H9 (cell line): ENCODE measurements at places on chromosomes 13 and 19.
A peak's percentile ranks its signal among the peaks of the same experiment; 100 is the strongest.

DNA sequence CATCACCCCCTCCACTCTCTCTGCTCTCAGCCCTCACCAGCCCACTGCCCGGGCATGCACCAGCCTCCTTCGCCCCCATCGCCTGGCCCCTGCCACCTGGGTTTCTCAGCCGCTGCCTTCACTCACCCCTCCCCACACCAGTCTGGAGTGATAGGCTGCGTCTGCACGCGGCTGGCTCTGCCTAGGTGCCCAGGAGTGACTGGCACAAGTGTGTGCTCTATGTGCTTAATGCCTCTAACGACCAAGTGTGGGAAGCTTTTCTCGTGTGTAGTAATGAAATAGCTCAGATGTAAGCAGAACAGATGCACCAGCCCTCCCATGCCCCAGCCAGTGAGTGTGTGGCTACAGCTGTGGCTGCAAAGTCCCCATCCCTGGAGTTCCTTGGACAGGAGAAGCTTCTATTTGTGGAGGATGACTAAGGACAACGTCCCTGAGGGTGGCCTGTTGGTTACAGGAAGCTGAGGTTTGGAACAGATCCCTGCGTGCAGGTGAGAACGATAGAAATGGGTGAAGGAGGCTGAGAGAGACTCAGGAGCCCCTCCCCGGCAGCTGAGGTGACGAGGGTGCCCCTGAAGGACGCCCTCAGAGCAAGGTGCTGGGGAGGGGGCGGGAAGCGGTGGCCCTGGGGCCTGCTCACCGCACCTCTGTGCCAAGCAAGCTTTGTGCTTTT, 35.6 kb downstream of the ATP11A start:
- peak; percentile 25 for DNase-seq

DNA sequence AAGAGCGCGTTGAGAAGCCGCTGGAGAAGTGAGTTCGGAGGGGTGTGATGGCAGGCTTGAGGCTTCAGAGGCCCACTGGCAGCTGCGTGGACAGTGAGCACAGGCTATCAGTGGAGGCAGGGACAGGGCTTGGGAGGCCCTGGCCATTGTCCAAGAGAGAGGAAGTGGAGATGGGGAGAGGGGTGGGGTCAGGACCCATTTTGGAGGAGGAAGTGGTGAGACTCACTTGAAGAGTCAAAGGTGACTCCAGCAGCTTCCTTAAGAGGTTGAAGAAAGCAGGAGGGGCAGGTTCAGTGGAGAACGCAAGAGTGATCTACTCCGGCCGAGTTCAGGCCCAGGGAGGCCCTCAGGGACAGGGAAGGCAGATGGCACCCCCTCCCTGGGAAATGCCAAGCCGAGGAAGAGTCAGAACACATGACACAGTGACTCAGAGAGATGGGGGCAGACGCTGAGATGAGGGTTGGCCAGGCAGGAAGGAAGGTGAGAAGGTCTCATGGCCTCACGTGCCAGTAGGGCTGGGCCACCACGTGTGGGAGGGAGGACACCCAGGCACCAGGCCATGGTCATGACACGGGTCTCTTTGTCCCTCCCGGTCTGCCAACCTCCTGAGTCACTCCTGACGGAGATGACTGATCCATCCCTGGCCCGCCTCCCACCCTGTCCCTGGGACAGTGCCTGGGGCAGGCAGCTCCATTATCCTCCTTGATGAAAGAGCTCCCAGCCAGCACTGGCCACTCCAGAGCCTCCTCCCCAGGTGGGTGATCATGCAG, 10.1 kb upstream of the CD22 start:
- DNase-seq = peak; percentile 25

- no peak for DNase-seq
Measured at GRCh38 chr13:78102121-78102677, 183.6 kb upstream of the EDNRB start.

DNA sequence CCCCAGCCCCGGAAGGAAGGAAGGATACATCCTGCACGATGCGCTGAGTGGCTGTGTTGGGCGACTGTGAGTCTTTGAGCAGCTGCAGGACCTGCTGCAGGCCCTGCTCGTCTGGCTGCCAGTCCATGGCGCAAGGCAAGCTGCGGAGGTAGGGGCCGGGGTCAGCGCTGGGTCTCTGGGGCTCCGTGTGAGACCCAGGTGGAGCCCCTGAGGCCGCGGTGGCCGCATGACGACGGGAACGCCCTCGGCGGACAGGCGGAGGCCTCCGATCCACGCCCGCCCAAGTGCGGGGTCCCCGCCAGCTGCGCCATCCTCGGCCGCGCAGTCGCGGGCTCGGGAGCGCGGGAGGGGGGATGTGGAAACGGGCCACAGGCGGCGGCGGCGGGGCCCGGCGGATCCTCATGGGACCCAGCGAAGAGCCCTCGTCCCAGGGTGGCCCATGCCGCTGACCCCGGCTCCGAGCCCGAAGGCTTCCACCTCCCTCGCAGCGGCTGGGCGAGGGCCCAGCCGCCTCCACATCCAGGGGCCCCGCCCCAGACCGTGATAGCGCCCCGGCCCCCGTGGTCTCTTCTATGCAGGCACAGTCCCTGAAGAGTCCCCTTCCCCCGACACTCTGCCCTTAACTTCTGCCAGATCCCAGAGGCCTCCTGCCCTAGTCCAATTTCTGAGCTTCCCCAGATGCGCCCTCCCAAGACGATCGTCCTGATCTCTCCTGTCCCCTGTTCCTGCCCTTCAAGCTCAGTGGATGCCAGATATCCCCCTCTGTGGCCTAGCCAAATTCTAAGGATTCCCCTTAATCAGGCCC, 2.7 kb downstream of the TNPO2 start:
- no peak for DNase-seq

DNA sequence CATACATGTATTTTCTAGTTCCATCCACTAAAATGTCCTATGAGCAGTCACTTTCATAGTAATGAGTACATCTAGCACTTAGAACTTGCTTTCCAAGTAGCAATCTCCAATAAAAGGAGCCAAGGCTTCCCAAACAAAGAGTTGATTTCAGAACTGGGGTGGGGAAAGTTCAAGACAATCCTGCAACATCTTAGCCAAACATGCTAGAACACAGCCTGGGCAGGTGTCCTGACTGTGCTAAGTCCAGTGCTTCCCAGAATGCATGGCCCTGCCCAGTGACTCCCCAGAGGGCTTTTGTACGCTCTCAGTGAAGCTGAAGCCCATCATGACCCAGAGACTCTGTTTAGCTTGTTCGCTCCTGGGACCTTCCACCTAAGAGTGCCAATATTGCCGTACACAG, 106.7 kb upstream of the UBAC2 start:
- no peak for DNase-seq

DNA sequence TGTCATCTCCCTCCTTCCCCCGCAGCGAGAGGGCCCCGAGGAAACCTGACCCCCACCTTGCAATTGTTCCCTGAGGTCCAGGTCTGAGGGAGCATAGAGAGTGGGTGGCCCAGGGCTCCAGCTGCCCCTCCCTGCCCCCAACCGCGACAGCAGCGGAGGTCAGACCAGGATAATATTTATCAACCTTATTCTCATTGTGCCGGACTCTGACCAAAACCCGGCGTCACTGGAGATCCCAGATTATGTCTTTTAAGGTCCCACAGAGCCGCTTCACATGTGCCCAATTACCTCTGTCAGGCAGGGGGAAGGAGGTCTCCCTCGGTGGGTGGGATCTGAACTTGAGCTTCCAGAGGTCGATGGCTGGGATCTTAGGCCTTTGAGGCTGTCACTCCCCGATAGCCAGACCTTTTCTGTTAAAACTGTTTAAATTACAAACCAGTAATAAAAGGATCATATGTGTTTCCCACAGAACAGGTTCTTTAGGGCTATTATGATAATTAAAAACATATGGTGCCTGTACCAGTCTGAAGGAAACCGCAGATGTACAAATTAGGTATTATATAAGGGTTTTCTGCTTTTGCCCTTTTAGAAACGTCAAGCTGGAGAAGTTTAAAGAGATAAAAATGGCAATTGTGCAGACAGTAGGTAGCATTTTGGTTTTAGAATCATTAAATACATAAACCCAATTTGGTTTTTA, 195.5 kb downstream of the ZNF536 start:
- no peak for DNase-seq

- DNase-seq = no peak
Measured at GRCh38 chr19:36646746-36647145, 19.9 kb downstream of the ZNF461 start.

- no peak for DNase-seq
Measured at GRCh38 chr13:73268306-73268705, 209.5 kb downstream of the KLF5 start.

- DNase-seq = no peak
Measured at GRCh38 chr13:52736891-52737290, 2.7 kb downstream of the CNMD start.

DNA sequence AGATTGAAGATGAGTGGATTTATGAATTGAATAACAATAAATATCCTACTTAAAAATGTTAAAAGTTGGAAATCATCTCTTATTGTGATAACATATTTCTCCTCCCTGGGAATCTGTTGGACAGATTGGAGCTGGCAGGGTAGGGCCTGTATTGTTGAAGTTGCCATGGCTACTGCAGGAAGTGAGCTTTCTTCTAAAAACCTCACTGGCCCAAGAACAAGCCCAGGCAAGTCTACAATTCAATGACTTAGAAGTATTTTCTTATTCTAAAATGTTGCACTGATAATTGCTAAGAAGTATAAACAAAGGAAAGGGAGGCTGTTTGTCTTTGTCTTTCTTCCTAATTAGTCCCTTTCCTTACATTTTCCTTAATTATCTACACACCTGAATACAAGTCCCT, 112.1 kb downstream of the DLEU7 start:
- DNase-seq = no peak

DNA sequence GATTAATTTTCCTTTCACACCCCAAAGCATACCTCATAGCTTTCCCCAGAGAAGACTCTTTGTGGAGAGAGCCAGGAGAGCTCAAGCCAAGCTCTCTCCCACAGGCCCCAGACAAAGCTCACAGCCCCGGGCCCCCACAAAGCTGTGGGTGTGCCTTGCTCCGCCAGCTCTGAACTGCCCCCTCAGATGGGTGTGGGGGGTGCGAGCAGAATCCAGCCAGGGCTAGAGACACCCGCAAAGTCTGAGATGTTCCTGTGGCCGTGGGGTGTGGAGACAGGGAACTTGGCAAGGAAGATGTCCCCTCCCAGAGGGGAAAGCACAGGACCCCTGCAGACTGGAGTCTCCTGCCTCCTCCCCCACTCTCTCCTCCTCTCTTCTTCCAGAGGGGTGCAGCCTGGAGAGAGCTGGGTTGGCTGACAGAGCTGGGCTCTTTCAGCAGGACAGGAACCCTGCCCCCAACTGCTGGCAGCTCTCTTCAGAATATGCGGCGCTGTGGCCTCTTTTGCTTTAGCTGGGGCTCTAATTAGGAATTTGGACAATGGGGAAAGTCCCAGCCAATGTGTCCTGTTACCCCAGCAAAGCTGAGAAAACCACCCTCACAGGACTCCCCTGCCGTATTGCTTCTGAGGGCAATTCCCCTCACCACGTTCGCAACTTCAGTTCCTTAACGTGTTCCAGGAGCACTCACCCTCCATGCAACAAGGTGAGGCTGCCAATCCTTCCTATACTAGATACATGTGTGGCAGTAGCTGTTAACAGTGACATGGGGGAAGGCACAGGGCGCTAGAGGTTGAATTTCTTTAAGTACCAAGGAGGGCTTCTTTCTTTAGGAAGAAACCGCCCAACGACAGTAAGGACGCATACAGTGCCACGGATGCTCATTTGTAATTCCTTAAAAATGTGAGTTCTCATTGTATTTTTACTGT, 170.0 kb downstream of the COL4A1 start:
- DNase-seq = peak; percentile 58

GRCh38 chr19:3276341-3276799, 51.9 kb downstream of the CELF5 start:
- DNase-seq = peak; percentile 99
